ENCODE measurements at places on chromosomes 5 and 9.
A peak's percentile ranks its signal among the peaks of the same experiment; 100 is the strongest.

DNA sequence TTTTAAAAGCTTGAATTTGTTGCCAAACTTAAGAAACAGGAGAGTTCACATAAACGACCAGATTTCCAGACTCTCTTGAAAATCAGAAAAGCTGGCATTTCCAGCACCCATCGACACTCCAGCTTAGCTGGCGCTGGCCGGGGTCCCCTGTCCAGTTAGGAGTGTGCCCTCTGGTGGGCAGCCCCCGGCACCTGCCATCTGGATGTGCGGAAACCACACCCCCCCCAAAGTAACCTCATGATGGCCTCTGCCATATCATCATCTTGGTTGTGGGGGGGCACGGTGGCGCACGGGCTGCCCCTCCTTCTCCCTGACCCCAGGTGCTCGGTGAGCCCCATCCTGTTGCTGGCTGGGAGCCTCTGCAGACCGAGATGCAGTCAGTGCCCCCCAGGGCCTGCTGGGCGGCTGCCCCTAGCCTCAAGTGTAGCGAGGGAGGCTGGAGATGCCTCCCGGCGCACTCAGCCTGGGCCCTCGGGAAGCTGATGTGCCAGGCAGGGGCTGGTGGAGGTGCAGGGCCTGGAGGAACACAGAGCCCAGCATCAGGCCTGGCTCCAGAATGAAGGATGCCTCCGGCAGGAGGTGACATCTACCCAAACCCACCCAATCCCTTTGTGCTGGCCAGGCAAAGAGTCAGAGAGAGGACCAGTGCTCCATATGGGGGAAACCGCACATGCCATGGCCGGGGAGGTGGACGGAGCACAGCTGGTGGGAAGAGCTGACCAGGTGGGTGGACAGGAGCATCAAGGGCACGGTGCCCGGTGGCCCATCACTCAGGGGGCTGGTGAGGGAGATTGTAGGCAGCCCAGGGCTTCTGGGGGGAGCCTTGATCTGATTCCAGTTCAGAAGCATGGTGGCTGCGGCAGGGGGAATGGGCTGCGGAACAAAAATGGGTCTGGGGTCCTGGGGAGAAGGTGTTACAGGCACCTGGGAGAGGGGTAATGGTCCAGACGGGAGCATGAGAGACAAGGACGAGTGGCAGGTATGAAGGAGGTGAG lies 70.6 kb downstream of the ADAMTS2 start:
- no peak for DNase-seq

- no peak for DNase-seq
Observed at GRCh38 chr5:143085319-143085917, 315.2 kb downstream of the ARHGAP26 start.

GRCh38 chr9:88534456-88535225 lies at the start of gene NXNL2:
TSS of gene NXNL2 (plus strand) at chr9:88535178. CDS start at chr9:88535435, 257 bp downstream.
- peak; percentile 67 for DNase-seq

GRCh38 chr9:35619800-35620158 lies 1.6 kb upstream of the CD72 start:
- no peak for DNase-seq

DNA sequence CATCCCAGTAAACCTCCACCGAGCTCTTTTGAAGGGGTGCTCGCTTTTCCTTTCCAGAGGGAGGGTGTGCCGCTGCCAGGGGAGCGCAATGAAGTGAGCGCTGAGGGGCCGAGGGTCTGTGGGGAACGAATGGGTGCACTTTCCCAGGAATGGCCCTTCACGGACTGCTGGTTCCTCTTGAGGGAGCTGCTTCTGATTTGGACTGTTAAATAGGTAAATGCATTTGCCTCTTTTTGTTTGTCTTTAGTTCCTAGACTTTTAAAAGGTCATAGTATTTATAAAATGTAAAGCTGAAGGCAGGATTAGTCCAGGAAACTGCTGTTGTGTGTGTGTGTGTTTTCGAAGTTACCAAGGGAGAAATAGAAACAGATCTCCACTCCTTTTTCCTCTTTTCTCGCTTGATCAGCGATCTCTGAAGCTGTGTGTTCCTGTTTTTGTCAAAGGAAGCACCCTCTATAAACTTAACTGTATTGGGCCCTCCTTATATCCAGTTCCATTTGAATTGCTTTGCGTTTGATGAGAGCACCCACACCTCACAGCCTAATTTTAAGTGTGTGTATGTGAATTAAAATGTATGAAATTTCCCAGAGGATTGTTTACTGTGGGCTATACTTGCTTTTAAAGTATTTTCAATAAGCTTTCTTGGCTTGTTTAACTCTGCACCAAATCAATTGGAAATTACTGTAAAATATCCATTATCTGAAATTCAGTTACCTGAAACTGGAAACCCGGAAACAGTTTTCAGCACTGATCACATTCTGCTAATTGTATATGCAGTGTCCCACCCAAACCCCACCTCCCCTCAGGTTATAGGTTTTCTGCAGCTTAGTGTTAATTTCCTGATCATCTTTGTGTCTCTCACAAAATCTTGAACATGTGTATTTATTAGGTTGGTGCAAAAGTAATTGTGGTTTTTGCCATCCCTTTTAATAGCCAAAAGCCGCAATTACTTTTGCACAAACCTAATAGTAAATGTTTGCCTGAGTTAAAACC lies 966 bp downstream of the SNX2 start:
- peak; percentile 16 for DNase-seq

- DNase-seq: no peak
Observed at GRCh38 chr9:130901498-130902203, 5.0 kb upstream of the QRFP start.

DNA sequence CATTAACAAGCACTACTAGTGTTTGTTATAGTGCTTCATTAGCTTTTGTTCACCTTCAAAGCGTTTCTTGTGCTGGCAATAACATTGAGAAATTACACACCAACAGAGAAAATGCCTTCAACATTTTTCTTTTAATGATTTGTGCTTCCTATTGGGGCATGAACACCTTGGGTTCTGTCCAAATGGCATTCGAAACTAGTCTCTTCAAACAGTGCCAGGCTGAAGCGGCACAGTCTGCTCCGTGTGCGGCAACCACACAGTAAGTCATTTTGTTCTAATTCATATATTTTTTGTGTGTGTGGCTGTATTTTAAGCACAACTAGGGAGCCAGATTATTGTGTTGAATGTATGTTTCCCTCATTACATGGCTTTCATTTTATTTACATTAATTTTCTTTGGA lies 414.7 kb upstream of the SGCD start:
- DNase-seq: no peak

GRCh38 chr9:136050266-136050700 lies 44.8 kb downstream of the NACC2 start:
- no peak for DNase-seq

DNA sequence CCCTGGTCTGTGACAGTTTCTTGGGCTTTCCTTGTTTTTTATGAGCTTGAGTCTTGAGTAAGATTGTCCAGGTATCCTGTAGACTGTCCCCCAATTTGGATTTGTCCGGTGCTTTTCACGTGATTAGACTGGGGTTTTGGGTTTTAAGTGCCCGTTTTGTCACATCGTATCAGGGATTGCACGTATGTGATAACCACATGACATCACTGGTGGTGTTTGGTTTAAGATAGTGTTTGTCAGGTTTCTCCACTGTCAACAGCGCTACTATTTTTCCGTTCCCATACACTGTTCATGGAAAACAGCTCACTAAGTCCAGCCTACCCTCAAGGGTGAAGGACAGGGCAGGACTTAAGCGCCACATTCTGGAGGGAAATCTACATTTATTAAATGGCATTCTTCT lies 39.7 kb downstream of the LMNB1 start:
- DNase-seq: no peak

DNA sequence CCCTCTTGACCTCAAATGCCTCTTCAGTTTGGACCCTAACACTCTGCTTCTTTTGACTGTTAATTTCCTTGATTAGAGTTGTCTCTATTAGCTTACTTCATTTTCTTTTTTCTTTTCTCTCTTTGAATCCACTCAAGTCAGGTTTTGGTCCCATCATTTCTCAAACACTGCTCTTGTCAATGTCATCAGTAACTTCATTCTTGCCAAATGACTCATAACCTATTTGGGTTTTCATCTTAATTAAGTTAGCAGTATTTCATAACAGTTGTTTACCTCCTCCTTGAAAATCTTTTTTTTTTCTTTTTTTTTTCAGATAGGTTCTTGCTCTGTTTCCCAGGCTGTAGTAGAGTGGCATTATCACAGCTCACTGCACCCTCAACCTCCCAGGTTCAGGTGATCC lies 119.6 kb downstream of the PARP8 start:
- DNase-seq: peak; percentile 41

- no peak for DNase-seq
Observed at GRCh38 chr9:81476813-81477490, 212.4 kb downstream of the TLE1 start.

DNA sequence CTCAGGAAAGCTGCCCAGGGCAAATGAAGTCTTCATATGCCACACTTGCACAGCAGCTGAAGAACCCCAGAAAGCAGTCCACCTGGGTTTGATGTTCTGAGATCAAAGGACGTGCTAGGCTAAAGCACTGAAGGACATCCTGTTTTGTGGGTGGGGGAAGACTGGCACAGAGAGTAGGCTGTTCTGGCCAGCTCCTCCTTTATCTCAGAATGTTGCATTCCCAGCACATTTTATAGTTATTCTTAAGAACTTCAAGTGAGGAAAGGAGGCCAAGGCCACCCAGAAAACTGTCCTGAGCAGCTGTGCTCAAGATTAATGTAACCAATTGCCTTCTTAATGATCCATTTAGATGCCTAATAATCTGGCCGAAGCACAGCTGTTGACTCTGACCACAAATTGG lies 10.9 kb downstream of the SHOC1 start:
- DNase-seq: no peak
